ENCODE measurements at places on chromosomes 12 and 14. TPM values are rescaled to one million over a fixed set of nuclear protein-coding genes. Genes with fewer than 3 reads are reported as not detected.

- DNase-seq = peak; percentile 4
Measured at GRCh38 chr12:53510181-53510812, 3.0 kb upstream of the NPFF start.

GRCh38 chr12:52125476-52125900 lies 46.0 kb downstream of the SMIM41 start:
- DNase-seq = no peak

Gene GALNT8
- 5.5 TPM for total RNA-seq

DNA sequence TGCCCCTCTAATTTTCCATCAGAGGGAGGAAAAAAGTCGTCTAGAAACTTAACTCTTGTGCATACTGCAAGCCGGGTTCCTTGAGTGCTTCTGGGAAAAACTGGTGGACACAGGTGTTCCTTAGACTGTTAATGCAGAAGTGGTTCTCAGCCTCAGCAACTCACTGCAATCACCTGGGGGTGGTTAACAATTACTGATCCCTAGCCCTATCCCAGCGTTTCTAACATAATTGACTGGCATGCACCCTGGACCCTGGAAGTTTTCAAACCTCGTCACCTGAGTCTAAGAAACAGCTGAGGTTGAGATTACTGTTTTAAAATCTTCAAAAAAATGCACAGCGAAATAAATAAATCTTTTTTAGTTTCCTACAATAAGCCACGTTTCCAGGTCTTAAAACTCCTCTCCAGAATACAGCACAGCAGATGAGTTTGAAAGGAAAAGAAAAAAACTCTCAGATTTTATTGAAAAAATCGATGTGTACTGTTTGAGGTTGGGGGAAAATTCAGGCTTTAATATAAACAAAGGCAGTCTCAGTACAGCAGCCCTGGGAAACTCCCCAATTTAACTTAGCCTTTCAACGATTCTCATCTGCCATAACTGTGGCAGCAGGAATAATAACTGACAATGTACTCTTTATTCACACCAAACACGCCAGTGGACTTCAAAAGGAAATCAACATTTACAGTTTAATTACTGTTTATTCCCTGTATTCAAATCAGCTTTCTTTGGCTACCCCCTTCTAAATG lies 45.4 kb downstream of the PHLDA1 start:
- no peak for DNase-seq

- DNase-seq = no peak
Measured at GRCh38 chr12:62698701-62699101, 232.1 kb downstream of the MON2 start.

- DNase-seq = no peak
Measured at GRCh38 chr14:75991753-75992152, 6.2 kb downstream of the IFT43 start.

Gene MYF5
- 31.1 TPM for total RNA-seq

- DNase-seq = no peak
Measured at GRCh38 chr14:67413806-67414769, 2.1 kb upstream of the PLEK2 start.

DNA sequence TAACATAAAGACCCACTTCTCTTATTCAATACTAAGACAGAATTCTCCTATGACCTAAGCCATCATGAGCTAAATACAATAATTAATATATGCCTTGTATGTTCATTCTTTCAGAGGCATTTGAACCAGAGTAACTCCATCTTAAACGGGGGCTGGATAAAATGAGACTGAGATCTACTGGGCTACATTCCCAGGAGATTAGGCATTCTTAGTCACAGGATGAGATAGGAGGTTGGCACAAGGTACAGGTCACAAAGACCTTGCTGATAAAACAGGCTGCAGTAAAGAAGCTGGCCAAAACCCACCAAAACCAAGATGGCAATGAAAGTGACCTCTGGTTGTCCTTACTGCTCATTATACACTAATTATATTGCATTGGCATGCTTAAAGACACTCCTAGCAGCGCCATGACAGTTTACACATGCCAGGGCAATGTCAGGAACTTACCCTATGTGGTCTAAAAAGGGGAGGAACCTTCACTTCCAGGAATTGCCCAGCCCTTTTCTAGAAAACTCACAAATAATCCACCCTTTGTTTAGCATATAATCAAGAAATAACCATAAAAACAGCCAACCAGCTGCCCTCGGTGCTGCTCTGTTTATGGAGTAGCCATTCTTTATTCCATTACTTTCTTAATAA lies 260.7 kb downstream of the SSPN start:
- no peak for DNase-seq

DNA sequence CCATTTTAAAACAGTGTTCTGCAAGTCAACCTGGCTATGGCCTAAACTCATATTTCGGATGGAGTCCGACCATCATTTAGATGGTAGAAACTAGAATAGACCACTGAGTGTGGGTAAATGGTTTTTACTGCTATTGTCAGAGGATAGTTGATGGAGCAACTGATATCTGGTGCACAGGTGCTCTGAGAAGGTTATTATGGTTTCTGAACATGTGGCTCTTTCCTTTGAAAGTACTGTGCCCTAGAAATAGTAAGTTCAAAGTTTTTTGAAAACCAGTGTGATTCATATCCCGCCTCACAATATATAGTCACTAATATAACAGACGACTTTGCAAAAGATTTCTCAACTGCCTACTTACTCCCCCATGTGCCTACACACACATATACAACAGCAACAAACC lies 64.4 kb upstream of the BTG1 start:
- DNase-seq = no peak

DNA sequence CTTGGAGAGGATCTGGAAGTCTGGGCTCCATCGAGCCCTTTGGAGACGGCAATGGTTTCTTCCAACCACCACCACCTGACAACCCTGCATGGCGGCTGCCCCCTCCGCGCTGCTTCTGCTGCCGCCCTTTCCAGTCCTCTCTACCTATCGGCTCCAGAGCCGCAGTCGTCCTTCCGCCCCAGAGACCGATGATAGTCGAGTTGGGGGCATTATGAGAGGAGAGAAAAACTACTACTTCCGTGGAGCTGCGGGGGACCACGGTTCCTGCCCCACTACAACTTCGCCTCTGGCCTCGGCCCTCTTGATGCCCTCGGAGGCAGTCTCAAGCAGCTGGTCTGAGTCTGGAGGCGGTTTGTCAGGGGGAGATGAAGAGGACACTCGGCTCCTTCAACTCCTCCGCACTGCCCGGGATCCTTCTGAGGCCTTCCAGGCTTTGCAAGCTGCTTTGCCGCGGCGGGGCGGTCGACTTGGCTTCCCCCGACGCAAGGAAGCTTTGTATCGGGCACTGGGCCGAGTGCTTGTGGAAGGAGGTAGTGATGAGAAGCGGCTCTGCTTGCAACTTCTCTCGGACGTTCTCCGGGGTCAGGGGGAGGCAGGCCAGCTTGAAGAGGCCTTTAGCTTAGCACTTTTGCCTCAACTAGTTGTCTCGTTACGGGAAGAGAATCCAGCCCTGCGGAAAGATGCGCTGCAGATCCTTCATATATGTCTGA lies 499 bp downstream of the TOGARAM1 start:
- peak; percentile 88 for DNase-seq

DNA sequence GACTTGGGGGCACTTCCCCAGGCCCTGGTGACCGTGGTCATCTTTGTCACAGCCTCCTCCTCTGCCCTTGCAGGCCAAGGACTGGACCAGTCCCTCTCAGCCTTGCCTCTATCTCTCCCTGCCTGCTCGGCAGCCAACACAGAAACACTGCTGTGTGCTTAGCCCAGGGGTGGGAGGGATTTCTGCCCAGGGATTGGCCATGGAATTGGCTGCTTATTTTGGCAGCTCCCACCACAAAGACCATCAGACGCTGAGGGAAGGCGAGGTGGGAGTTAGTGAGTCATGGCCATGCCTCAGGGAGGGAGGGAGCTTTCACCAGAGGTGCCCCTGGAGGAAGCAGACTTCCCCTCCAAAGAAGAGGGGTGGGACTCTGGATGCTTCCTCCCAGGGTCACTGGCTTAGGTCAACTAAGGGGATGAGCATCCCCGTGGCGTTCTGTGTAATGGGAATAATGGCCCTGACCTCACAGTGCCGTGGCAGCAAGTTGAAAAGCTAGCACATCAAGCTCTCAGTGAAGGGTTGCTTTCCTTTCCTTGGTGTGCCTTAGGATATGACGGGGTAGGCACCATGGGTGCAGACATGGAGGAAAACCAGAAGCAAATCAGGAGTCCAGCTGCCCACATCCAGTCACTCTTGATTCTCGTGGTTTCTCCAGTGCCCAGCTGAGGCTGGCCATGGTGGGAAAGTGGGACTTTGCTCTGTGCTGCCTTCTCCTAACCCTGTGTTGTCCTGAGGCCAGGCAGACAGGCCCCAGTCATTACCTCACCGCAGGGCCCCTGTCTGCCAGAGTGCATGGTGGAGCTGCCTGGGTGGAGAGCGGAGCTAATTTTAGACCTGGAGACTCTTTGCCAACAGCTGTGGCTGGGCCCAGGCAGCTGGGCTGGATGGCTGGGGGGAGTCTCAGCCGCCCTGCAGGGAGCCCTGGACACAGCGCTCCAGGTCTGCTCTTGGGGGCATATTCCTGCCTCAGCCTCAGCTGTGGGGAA lies 21.4 kb downstream of the B4GALNT3 start:
- peak; percentile 84 for DNase-seq

- peak; percentile 28 for DNase-seq
Measured at GRCh38 chr12:27221625-27222387, 22.3 kb upstream of the STK38L start.

- no peak for DNase-seq
Measured at GRCh38 chr12:60398547-60398946, 802.7 kb downstream of the SLC16A7 start.

Gene BEGAIN
- 2.0 TPM for total RNA-seq
